ENCODE measurements at places on chromosomes 6 and 20. TPM values are rescaled to one million over a fixed set of nuclear protein-coding genes. Genes with fewer than 3 reads are reported as not detected.

DNA sequence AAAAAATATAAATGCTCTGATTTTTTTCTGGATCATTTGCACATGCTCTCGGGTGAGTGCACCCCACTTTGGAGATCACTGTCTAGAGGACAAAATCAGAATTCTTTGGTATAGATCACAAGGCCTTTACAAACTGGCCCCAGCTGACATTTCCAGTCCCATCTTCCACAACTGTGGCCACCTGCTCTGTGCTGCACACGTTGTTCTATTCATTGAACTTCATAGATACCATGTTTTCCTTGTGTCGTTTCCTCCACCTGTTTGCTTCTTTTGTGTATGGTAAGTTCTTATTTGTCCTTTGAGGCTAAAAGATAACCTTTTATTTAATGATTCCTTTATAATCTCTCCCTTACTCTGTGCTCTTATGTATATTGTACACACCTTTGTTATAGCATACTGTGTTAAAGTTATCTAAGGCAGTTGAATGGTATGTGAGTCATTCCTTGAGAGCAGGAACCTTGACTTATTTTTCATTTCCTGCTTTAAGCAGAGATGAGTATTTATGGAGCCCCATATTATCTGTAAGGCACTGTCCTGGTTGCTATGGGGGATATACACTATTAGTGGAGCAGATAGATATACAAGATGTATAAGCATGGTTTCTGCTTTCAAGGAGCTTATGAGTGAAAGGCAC lies 12.0 kb upstream of the SLC17A5 start:
- no peak for DNase-seq

DNA sequence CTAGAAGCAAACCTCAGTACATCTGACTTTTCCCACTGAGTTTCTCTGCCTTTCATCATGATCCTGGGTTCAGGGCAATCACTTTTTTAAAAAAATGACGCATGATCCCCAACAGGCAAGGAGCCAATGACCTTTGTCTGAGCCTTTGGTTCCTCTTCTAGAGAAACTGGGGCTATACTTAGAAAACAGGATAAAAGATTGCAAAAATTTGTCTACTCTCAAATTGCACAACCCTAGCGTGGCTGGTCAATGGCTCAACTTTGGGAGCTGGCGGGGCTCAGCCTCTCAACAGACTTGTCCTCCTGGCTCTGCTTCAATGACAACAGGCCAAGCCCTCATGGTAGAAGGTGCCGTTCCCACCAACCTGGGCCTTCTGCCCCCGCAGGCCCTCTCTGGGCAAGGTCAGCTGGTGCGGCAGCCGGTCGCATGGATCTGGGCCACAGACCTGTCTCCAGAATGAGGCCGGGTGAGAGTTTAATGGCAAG lies 48.7 kb downstream of the PDYN start:
- DNase-seq = no peak

GRCh38 chr6:6402591-6402990 lies 82.1 kb upstream of the F13A1 start:
- no peak for DNase-seq

DNA sequence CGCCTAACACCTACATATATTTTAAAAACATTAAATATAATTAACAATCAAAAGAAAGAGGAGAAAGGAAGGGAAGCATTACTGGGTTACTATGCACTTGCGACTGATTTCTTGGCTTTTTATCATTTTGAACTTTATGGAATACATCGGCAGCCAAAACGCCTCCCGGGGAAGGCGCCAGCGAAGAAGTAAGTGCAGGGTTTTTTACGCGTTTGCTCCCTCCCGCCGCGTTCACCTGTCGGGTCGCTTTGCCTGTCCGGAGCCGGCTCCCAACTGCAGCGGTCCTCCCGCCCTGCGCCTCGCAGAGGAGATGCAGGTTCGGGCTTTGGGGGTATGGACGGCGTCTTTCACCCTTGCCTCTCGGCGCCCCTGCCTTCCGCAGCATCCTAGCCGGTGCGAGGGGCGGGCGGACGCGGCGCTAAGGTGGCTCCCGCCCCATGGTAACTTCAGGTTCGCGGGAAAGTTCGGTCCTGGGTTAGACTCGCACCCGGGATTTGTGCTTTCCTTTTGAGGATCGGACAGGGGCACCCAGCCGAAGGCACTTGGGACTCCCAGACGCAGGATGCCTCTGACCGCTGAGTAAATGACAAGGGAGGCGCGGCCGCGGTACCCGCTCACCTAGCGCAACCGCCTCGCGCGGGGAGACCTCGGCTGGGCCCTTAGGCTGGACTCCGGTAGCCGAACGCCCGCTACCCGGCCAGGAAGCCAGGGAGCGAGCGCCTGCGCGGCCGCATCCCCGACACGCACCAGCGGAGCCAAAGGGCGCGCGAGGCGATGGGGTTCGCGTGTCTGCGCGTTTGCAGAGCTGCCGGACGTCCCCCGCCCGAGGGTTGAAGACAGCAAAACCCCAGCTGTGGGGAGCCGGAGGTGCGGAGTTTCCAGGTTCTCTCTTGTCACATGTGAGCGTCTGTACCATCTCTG lies 891 bp downstream of the RSPO3 start:
- peak; percentile 27 for DNase-seq

DNA sequence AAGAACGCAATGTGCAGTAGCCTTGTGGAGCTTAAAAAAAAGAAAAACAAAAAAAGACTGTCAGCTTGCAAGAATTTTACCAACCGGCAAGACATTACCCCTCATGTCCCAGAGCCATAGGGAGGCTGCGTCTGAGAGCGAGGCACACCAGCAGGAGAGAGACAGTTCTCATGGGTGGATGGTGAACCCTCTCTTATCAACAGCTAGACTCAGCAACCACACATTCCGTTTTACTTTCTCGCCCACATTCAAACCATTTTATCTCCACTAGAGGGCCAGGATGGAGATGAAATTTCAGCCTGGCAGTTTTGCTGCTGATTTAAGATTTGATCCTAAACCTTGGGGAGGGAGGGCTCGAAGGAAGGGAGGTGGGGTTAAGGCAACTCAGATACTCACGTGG lies 247.0 kb downstream of the ATXN1 start:
- DNase-seq = peak; percentile 48

DNA sequence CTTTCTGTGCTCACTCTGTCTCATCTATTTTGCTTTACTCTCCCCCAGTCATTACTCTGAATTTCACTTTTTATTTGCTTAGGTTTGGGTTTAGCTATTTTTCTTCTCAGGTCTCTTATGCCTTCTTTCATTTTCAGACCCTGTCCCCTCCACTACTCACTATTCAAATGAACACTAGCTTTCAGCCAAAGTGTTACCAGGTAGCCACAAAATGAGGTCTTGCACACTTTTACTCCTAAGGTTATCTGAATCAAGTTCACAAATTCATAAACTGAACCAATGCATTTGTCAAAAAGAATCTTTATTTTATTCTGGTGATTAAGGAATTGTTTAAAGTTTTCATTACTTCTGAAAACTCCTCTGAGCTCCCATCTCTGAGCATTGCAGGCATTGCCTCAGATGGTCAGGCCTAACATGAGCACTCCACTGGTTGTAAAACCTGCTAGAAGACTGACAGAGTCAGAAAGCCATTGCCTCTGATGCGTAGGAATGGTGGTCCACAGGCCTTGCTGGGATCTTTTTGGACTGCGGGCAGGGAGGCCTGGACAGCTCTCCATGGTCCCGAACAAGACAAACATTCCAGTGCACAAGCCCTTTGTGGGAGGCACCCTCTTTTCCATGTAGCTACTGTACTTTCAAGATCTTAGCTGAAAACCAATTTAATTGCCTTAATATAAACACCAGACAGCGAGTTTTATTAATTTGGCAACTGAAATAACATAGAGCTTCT lies 48.5 kb downstream of the FYN start:
- DNase-seq = no peak

GRCh38 chr6:13331516-13332348 lies 3.4 kb upstream of the TBC1D7 start:
- no peak for DNase-seq

DNA sequence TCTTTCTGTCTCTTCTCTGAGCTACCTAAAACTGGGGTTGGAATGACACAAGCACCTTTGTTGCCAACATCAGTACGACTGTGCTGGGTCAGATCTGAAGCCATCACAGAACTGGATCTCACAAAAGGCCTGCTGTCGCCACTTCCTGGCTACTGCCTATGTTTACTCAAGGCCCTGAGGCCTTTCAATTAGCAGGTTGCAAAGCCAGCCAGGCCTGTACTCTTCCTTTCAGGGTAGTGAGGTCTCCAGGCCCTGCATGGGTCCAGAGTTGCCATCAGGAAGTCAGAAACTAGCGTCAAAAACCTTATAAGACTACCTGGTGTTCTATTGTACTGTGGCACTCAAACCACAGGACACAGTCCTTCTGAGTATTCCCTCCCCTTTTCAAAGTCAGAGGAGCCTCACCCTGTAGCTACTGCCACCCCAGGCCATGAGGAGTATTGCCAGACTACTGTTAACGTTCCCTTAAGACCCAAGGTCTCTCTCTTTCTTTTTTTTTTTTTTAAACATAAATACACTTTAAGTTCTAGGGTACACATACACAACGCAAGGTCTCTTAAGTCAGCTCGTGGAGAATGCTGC lies 937.4 kb upstream of the GJE1 start:
- DNase-seq = no peak

GRCh38 chr20:623704-624103 lies 13.6 kb upstream of the TCF15 start:
- DNase-seq = no peak

GRCh38 chr6:17172836-17173470 lies 71.1 kb downstream of the STMND1 start:
- no peak for DNase-seq

Gene BTNL2
- total RNA-seq = not detected

Gene CD40
- total RNA-seq = 3.5 TPM

Gene PHF10
- 79.1 TPM for total RNA-seq

Gene ADGRG6
- 1.5 TPM for total RNA-seq

All from activated CD8-positive, alpha-beta T cell treated with anti-CD3 and anti-CD28 coated beads for 36 hours (primary cell).